ENCODE measurements at places on chromosomes 7 and 10.

DNA sequence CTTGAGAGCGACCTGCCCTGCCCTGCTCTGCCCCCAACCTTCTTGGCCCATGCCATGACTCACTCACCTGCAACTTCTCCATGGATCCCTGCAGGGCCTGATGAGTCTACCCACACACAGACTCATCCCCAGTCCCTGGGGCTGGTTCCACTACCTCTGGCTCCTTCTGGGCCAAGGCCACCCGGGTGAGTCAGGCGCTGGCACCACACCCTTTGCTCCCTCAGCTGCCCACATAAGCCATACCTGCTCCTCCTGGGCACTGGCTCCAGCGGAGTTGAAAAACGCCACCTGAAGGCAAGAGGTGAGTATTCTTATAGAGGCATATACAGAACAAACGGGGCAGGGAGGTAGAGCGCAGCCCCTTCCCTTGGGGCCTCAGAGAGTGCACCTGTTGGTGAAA is 16.2 kb upstream of the MTPAP start:
- no peak for DNase-seq

GRCh38 chr7:50637725-50638643 is 72.8 kb upstream of the DDC start:
- DNase-seq: no peak

GRCh38 chr7:153245809-153246208 is 486.3 kb downstream of the ACTR3B start:
- DNase-seq: no peak

- DNase-seq: no peak
Observed at GRCh38 chr10:71873582-71874211, 22.6 kb upstream of the PSAP start.

DNA sequence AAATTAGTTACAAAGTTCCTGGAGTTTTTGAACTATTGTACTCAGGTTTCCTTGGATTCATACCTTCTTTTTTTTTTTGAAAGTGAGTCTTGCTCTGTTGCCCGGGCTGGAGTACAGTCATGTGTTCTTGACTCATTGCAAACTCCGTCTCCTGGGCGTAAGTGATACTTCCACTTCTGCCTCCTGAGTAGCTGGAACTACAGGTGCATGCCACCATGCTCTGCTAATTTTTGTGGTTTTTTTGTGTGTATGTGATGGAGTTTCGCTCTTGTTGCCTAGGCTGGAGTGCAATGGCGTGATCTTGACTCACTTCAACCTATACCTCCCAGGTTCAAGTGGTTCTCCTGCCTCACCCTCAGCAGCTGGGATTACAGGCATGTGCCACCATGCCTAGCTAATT is 22.3 kb downstream of the MCM10 start:
- no peak for DNase-seq

DNA sequence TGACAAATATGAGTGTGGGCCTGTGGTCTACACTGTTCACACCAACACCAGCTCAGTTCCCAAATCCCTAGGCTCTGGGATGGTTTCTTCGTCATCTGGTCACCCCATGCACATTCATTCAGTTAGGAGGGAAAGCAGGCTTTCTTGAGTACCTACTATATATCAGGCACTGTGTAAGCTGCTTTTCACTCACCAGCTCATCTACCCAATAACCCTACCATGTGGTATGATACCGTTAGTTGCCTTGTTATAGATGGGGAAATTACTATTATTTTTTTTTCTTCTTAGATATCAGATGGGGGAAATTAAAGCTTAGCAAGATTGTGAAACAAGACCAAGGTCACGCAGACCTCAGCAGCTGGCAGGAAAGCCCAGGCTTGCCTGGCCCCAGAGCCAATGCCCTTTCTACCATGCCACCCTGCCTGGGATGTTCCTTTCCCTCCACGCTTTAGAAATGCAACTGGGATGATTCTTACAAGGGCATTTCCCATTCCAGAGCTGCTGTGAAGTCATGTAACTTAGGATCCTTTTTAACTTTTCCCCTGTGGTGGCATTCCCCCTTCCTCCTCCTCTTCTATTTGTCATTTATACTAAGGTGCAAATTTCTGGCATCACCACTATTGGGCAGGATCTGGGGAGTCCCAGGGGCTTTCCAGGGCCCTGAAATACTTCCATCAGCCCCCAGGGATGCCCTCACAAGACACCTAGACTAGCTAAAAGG is 93.1 kb upstream of the EFCAB10 start:
- no peak for DNase-seq
